Lung (tissue), 17 donors: ENCODE measurements at places on chromosomes 5 and 9. TPM values are rescaled to one million over a fixed set of nuclear protein-coding genes. Genes with fewer than 3 reads are reported as not detected.

BTNL8 gene
- total RNA-seq: 2.6 TPM

EQTN gene
- total RNA-seq: not detected

RAPGEF6 gene
- total RNA-seq: 73.1 TPM

ARID3C gene
- total RNA-seq: not detected

FAM221B gene
- 0.14 TPM for total RNA-seq

GRCh38 chr9:113456235-113456634 lies 7.3 kb upstream of the RGS3 start:
- no peak for DNase-seq

GRCh38 chr9:87059772-87060171 lies 112.5 kb upstream of the GAS1 start:
- no peak for DNase-seq

DNA sequence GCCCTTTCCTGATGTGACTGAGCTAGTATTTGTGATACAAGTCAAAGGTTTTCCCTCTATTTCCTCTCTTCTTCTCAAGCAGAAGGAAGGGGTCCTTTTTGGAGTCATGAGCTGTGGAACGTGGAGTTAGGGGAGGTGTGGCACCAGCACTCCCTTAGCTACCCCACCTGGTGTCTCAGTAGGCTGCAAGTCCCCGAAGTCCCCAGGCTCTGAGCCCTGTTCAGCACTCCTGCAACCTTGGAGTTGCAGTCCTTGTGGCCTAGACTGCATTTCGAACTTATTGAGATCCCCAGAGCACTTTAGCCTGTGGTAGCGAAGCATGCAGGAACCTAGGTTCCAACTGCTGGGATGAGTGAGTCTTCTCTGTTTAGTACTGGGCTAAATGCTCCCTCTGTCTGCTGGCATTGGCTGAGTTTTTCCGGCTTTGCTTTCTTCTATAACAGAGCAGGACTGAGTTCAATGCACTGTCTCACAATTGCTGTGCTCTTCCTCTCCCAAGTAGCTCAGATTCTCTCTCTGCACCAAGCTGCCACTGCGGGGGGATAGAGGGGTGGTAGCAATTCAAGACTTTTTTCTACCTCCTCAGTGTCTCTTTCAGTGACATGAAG lies 600.7 kb upstream of the CDH9 start:
- no peak for DNase-seq

DNA sequence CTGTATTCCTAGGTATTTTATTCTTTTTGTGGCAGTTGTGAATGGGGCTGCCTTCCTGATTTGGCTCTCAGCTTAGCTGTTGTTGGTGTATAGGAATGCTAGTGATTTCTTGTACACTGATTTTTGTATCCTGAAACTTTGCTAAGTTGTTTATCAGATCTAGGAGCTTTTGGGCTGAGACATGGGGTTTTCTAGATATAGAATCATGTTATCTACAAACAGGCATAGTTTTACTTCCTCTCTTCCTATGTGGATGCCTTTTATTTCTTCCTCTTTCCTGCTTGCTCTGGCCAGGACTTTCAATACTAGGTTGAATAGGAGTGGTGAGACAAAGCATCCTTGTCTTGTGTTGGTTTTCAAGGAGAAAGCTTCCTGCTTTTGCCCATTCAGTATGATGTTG lies 129.9 kb downstream of the DMXL1 start:
- no peak for DNase-seq

DNA sequence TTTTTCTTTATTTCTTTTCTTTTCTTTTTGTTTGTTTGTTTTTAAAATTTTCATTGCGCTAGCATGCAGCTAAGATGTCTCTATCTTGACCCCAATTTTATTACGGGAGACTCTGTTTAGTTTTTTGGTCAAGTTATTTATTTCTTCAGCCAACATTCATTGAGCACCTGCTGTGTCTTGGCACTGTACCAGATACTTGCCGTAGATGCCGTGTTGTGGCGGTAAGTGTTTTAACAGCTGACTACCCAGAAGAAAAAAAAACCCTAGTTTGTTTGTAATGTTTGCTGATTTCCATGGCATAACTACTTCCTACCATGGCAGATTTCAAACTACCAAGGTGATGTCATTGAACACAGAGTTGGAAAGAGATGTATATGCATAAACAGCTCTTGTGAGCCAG lies 65.0 kb downstream of the UGCG start:
- peak; percentile 48 for DNase-seq

- no peak for DNase-seq
Observed at GRCh38 chr5:134555223-134555889, 29.9 kb downstream of the JADE2 start.

DNA sequence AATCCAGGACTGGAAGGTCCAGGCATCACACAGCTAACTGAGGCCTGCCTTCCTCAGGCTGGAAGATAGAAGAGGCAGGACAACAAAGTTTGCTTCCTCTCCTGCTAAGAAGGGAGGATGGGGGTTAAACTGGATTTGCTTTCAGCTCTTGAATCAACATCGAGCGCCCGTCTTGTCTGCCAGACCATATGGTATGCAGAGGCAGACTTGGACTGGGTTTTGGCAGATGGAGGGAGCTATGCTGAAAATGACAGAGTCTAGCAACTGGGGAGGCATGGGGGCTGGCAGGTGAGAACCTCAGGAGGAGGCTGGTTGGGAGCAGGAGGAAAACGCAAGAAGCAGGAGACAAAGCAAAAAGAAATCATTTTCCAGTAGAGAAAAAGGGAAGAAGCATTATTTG lies 289.5 kb upstream of the IL12B start:
- no peak for DNase-seq

DNA sequence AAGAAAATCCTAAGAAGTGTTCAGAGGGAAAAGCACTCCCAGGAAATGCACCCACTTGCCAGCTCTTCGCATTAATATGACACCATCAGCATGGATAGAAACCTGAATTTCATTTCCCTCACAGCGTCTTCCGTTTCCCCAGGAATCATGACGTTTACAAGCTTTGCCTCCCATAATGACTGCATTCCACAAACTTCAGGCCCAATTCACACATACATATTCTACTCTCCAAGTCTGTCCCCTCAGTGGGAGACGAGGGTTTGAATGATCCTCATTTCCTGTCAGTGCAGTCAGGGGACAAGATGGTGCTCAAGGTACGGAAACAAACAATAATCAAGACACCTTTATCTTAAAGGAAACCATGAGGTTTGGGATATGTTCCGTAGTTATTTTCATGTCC lies 44.9 kb upstream of the MAN2A1 start:
- peak; percentile 46 for DNase-seq

DNA sequence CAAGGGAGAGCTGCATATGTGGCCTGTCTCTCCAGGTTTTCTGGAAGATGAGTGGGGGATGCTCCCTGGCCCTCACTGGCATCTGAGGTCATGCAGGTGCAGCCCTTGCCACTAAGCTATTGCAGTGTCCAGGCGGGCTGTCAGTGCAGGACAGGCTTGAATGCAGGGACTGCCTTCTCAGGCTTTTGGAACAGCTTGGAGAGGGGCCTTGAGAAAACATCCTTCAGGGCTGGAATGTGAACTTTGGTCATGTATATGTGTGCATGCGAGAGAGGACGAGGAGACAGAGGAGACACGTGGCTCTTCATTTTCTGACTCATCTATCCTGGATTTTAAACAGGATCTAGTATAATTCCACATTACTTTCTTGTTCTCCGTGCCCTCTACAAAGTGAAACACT lies 90.3 kb downstream of the MACROH2A1 start:
- DNase-seq: no peak
